ENCODE measurements at places on chromosomes 3 and 15. TPM values are rescaled to one million over a fixed set of nuclear protein-coding genes. Genes with fewer than 3 reads are reported as not detected.

- DNase-seq, result no peak
- H3K4me3 ChIP-seq, result no peak overlapping the region
- H3K4me1 ChIP-seq, result no peaks in the 10 kb centered on the region
- no peaks in the 10 kb centered on the region for H3K36me3 ChIP-seq
Observed at GRCh38 chr3:132898141-132898540, 140.1 kb upstream of the TMEM108 start.

GRCh38 chr3:67522081-67522480 is 132.3 kb downstream of the SUCLG2 start:
- H3K36me3 ChIP-seq, result no peaks in the 10 kb centered on the region

The ASB7 gene
- total RNA-seq, result 10.6 TPM

- no peaks in the 10 kb centered on the region for H3K4me1 ChIP-seq
- peak within 1 kb of the TSS; percentile 43 for H3K27ac ChIP-seq
Observed at GRCh38 chr3:134029734-134030378, at the start of gene SLCO2A1. SLCO2A1 (minus strand) TSS chr3:134029925; CDS start chr3:134029802, 123 bp downstream.

The ASB14 gene
- not detected for total RNA-seq

The NIPA2 gene
- total RNA-seq, result 35.7 TPM

DNA sequence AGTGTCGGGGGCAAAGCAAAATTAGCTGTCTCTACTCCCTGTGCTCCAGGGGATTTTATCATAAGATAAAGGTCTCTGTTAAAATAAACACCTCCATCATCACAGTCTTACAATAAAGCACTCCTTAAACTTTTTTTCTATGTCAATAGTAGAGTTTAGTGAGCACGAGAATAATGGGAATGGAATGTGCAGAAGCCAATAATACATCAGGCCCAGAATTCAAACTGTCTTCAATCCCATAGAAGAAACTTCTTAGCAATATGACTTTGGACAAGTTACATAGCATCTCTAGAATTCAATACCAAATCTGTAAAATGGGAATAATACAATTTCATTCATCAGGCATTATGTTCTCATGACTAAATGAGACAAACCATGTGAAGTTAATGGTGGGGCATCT is 49.0 kb upstream of the EPHA3 start:
- no peaks in the 10 kb centered on the region for H3K4me1 ChIP-seq
- H3K27ac ChIP-seq, result no peak overlapping the region
- H3K4me3 ChIP-seq, result no peak overlapping the region
- H3K27me3 ChIP-seq, result no peaks in the 10 kb centered on the region
- H3K36me3 ChIP-seq, result no peaks in the 10 kb centered on the region
- DNase-seq, result no peak

GRCh38 chr3:5188419-5189221 is 1.1 kb downstream of the EDEM1 start:
- no peaks in the 10 kb centered on the region for H3K27me3 ChIP-seq
- peak overlapping the region; percentile 99 for H3K27ac ChIP-seq
- H3K4me1 ChIP-seq, result peaks cover 29% of the 10 kb centered on the region
- peak; percentile 82 for DNase-seq
- H3K4me3 ChIP-seq, result peak overlapping the region; percentile 70

The GPR87 gene
- 4.0 TPM for total RNA-seq

DNA sequence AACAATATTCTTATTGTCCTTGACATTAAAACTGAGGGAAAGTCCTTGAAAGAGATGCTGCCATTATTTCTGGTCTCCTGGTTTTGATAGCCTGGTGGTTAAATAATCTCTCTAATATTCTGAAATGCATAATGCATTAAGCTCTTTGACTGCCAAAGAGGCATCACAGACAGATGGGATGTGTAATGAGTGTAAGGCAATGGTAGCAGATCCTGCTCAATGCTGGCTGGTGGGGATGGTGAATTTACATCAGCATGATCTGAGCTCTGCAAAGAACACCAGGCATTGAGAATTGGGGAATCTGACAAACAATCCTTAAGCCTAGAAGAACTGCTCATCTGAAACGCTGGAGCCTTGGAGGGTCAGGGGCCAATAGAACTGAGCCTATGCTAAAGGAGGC is 528.6 kb upstream of the LMCD1 start:
- no peak for DNase-seq
- no peaks in the 10 kb centered on the region for H3K27me3 ChIP-seq
- no peak overlapping the region for H3K27ac ChIP-seq
- H3K36me3 ChIP-seq, result no peaks in the 10 kb centered on the region
- no peaks in the 10 kb centered on the region for H3K4me1 ChIP-seq

DNA sequence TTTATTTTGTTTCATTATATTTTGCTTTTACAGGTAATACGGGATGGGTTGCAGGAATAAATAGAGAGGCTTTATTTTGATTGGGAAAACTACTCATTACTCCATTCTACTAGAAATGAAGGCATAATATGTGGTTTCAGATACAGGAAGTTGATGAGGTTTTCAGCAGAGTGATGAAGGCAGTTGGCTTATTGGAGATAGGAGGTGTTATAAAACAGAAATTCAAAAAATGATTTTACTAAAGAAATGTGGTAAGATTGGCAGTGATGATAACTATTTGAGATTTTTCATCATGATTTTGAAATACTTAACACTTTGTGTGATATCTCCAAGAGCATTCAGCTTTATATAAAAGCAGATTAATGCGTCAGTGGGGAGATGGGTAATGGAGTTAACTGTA is 1445.7 kb upstream of the CADM2 start:
- H3K27ac ChIP-seq, result no peak overlapping the region
- no peak for DNase-seq
- H3K27me3 ChIP-seq, result no peaks in the 10 kb centered on the region

DNA sequence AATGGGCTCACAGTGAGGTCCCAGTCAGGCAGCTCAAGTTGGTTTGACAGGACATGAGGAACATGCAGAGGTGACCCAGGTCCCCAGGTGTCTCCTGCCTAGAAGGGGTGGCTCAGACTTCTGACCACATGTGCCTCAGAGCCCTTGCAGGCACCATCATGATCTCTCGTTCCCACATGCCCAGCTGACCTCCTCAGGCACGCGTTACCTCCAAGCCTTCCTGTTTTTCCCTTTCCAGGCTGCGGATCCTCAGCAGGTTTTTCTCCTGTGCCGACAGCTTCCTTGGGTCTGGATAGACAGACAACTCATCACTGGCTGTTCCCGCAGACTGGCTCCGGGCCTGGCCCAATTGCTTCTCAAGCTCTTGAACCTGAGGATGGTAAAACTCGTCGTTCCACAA is 30.4 kb downstream of the CCDC13 start:
- no peaks in the 10 kb centered on the region for H3K36me3 ChIP-seq
- H3K27me3 ChIP-seq, result no peaks in the 10 kb centered on the region
- H3K27ac ChIP-seq, result no peak overlapping the region
- H3K4me1 ChIP-seq, result peaks cover 5% of the 10 kb centered on the region

The COLQ gene
- 4.2 TPM for total RNA-seq

DNA sequence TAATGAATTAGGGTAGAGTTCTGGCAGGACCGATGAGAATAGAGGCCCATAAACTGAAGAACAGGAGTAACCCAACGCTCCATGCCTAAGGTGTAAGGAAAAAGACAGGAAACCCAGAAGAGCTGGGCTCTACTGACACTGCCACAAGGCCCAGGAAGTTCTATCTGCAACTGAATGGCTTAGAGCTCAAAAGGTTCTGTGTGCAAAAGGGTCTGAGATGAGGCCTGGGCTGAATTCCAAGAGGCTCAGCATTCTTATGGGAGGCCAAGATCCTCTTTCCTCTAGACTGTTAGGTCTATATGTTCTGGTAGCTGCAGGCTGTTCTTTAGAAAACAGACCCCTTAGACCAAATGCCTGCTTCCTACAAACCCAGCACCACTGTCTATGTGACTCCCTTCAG is 30.5 kb upstream of the PRSS50 start:
- H3K27ac ChIP-seq, result no peak overlapping the region
- peaks cover 21% of the 10 kb centered on the region for H3K4me1 ChIP-seq
- no peaks in the 10 kb centered on the region for H3K36me3 ChIP-seq
- no peaks in the 10 kb centered on the region for H3K27me3 ChIP-seq
- no peak overlapping the region for H3K4me3 ChIP-seq

The CLDN1 gene
- 9.5 TPM for total RNA-seq

- no peak overlapping the region for H3K4me3 ChIP-seq
- H3K36me3 ChIP-seq, result no peaks in the 10 kb centered on the region
- H3K27ac ChIP-seq, result no peak overlapping the region
- H3K27me3 ChIP-seq, result peaks cover 7% of the 10 kb centered on the region
- no peak for DNase-seq
- H3K4me1 ChIP-seq, result peaks cover 59% of the 10 kb centered on the region
Observed at GRCh38 chr15:40309344-40309862, 1.7 kb upstream of the PLCB2 start.

GRCh38 chr3:110393941-110394340 is 677.7 kb upstream of the NECTIN3 start:
- H3K36me3 ChIP-seq, result no peaks in the 10 kb centered on the region
- no peak overlapping the region for H3K4me3 ChIP-seq
- no peak for DNase-seq

The SLC6A20 gene
- 0.42 TPM for total RNA-seq

- H3K27me3 ChIP-seq, result no peaks in the 10 kb centered on the region
- H3K27ac ChIP-seq, result no peak overlapping the region
- peaks cover 17% of the 10 kb centered on the region for H3K36me3 ChIP-seq
Observed at GRCh38 chr15:39951561-39951960, 17.6 kb downstream of the EIF2AK4 start.

- H3K4me1 ChIP-seq, result no peaks in the 10 kb centered on the region
- no peaks in the 10 kb centered on the region for H3K27me3 ChIP-seq
- H3K36me3 ChIP-seq, result no peaks in the 10 kb centered on the region
Observed at GRCh38 chr15:100778831-100779288, 100.8 kb upstream of the ALDH1A3 start.

- peaks cover 10% of the 10 kb centered on the region for H3K36me3 ChIP-seq
- DNase-seq, result no peak
- no peaks in the 10 kb centered on the region for H3K4me1 ChIP-seq
- no peak overlapping the region for H3K27ac ChIP-seq
Observed at GRCh38 chr3:126050050-126050392, 33.9 kb downstream of the SLC41A3 start.

- H3K27me3 ChIP-seq, result no peaks in the 10 kb centered on the region
- no peak overlapping the region for H3K27ac ChIP-seq
- H3K36me3 ChIP-seq, result no peaks in the 10 kb centered on the region
- H3K4me1 ChIP-seq, result no peaks in the 10 kb centered on the region
Observed at GRCh38 chr3:72041511-72041910, 256.6 kb upstream of the PROK2 start.

GRCh38 chr3:140178482-140178881 is 243.5 kb downstream of the CLSTN2 start:
- H3K27ac ChIP-seq, result no peak overlapping the region
- H3K36me3 ChIP-seq, result no peaks in the 10 kb centered on the region
- H3K27me3 ChIP-seq, result no peaks in the 10 kb centered on the region
- H3K4me3 ChIP-seq, result no peak overlapping the region
- no peak for DNase-seq
- no peaks in the 10 kb centered on the region for H3K4me1 ChIP-seq

DNA sequence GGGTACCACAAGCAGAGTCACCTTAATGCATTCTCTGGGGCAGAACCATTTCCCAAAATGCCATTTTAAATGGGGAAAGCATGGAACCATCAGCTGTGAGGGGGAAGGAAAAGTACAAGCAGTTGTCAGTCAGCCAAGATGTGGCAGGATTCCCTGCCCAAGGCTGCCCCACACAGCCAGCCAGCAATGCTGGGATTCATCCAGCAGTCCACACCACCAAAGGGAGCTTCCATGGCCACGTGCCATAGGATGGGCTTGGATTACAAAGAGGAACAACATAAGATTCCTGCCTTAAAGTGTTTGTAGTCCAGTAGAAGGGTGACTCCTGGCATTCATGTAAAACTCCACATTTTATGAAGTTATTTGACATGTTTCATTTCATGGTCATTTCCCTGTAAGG is 233.3 kb downstream of the SHOX2 start:
- DNase-seq, result no peak
- H3K27ac ChIP-seq, result no peak overlapping the region
- H3K36me3 ChIP-seq, result no peaks in the 10 kb centered on the region
- no peak overlapping the region for H3K4me3 ChIP-seq

DNA sequence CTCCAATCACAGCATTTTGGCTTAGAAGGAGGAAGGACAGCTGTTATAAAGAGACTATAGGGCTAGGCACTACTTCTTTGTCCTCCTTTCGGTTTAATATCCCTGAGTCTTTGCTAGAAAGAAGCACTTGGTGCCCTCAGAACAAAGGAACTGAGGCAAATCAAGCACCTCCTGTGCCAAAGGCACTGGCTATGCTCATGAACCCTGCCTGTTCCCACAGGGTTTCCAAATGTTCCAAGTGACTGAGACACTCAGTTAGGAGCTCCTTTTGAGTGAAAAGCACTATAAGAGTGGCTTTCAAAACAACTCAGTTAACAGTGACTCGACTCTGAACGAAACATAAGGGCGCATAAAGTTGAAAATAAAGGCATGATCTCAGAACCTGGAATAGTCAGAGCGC is 25.0 kb downstream of the TBC1D2B start:
- peaks cover 93% of the 10 kb centered on the region for H3K4me1 ChIP-seq
- peaks cover 13% of the 10 kb centered on the region for H3K36me3 ChIP-seq
- peak overlapping the region; percentile 90 for H3K27ac ChIP-seq
- H3K27me3 ChIP-seq, result no peaks in the 10 kb centered on the region

The IL12A gene
- total RNA-seq, result 0.52 TPM

- H3K4me1 ChIP-seq, result no peaks in the 10 kb centered on the region
- H3K27ac ChIP-seq, result no peak overlapping the region
- DNase-seq, result no peak
Observed at GRCh38 chr3:146072824-146073223, 88.2 kb downstream of the PLOD2 start.

DNA sequence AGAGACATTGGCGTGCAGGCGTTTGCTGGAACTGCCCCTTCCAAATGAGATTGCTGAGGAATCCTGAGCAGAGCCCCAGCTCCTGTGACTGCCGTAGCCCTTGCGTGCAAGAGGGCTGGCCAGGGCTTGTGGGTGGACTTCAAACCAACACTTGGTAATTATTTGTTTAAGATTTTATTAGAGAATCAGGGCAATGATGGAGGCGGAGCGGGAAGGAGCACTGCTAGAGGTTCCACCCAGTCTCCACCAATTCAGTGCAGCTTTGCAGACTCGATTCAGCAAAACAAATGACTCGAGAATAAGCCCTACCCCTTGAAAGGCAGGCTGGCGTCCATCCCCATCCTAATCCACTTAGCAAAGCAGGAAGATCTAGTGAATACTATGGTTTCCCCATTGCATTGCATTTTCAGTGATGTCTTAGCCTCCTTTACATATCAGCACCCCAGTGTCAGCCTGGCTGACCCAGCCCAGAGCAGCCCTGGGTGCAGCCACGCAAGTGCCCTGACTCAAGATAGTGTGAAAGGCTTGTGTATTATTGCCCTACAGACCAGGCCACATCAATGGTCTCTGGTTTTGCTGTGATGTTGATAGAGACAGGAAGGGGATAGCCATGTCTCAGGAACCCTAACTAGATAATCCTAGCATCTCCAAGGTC is 26.0 kb downstream of the GLDN start:
- no peaks in the 10 kb centered on the region for H3K36me3 ChIP-seq
- no peak overlapping the region for H3K27ac ChIP-seq
- DNase-seq, result no peak
- no peaks in the 10 kb centered on the region for H3K4me1 ChIP-seq
- no peak overlapping the region for H3K4me3 ChIP-seq
- no peaks in the 10 kb centered on the region for H3K27me3 ChIP-seq
